Activated CD8-positive, alpha-beta T cell treated with anti-CD3 and anti-CD28 coated beads for 36 hours (primary cell): ENCODE measurements at places on chromosomes 1 and 21. TPM values are rescaled to one million over a fixed set of nuclear protein-coding genes. Genes with fewer than 3 reads are reported as not detected.

PRSS38 gene
- total RNA-seq, result not detected

PHF13 gene
- 14.8 TPM for total RNA-seq

OVAAL gene
- not detected for total RNA-seq

C1orf94 gene
- not detected for total RNA-seq

HEYL gene
- not detected for total RNA-seq

GRCh38 chr21:25759573-25759972, 24.8 kb downstream of the GABPA start:
- no peak for DNase-seq

DNA sequence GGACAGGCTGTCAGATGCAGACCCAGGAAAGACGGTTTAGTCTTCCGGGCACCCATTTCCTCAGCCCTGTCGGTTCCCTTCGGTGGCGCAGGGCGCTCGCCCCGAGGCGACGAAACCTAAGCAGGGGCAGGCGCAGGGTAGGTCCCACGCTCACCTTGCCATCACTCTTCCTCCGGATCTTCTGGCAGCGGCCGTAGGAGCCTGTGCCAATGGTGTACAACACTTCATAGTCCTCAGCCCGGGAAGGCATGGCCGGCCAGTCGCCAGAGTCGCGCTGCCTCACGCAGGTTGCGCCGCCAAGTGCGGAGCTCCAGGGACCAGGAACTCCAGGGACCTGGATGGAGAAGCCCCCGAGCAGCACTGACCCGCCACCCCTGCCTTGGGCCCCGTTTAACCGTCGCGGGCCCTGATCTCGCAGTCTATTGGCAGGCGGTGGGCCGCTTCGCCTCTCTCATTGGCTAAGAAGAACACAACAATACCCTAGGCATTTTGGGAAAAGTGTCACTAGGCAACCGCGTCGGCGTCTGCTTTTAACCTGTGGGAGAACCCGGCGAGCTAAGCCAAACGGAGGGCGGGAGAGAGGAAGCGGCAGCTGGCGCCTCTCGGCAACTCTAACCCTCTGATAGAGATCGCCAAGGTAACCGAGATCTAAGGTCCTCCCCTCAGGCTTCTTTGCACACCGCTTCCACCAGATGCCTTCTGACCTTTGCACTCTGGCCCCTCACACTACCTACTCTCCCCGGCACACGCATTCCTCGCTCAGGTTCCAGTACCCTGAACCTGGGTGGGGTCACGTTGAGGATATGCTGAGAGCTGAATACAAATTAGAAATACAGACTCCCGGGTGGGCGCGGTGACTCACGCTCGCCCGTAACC, at the start of gene NEK2:
NEK2 (minus strand) TSS at position 392 of the 876 bp plus-strand sequence; CDS start at position 250, 142 bp downstream.
- DNase-seq, result peak; percentile 96
